ENCODE measurements at places on chromosomes 1 and 21.

DNA sequence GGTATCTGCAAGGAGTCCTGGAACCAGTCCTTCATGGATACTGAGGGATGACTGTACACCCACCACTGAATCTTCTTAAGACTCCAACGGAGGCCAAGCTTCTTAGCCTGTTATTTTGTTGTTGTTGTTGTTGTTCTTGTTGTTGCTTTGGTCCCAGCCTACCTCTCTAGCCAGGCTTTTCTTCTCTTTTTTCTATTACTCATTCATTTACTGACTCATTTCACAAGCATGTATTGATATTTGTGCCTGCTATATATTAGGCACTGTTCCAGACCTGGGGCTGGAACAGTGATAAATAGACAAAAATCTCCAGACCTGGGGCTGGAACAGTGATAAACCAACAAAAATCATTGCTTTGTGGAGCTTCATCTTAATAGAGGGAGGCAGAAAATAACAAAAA is 20.4 kb downstream of the CENPF start:
- no peak for DNase-seq

GRCh38 chr1:156476501-156477298 is 23.9 kb downstream of the MEF2D start:
- DNase-seq = no peak

GRCh38 chr1:41240781-41241353 is 1.2 kb downstream of the SCMH1 start:
- no peak for DNase-seq

- no peak for DNase-seq
Observed at GRCh38 chr1:204874274-204874673, 3.6 kb downstream of the NFASC start.

- DNase-seq = no peak
Observed at GRCh38 chr1:204867203-204867602, 3.5 kb upstream of the NFASC start.

- DNase-seq = no peak
Observed at GRCh38 chr1:159879977-159880376, 17.5 kb upstream of the VSIG8 start.

DNA sequence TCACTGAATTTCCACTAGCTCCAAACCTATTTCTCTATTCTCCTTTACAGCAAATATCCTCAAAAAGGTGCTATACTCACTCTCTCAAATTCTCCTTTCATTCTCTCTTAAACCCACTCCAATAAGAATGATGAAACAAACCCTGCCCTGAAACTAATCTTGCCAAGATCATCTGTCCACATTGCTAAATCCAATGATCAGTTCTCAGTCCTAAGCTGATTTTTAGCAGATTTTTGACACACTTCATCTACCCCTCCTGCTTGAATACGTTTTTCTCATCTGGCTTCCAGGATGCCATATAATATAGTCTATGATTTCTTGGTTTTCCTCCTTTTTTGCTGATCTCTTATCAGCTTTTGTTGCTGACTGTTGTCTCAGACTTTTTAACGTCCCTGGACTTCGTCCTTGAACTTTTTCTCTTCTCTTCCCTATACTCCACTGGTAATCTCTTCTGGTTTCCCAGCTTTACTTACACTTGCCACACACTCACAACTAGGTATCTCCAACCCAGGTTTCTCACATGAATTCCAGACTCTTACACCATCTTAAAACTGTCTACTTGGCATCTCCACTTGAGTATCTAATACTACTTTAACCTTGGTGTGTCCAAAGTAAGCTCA is 35.3 kb downstream of the RERE start:
- no peak for DNase-seq
